ENCODE measurements at places on chromosomes 1 and 21. TPM values are rescaled to one million over a fixed set of nuclear protein-coding genes. Genes with fewer than 3 reads are reported as not detected.

The LYPD8 gene
- not detected for total RNA-seq

The LCE1C gene
- not detected for total RNA-seq

GRCh38 chr1:232127190-232127589, 500.6 kb downstream of the DISC1 start:
- DNase-seq = peak; percentile 68

DNA sequence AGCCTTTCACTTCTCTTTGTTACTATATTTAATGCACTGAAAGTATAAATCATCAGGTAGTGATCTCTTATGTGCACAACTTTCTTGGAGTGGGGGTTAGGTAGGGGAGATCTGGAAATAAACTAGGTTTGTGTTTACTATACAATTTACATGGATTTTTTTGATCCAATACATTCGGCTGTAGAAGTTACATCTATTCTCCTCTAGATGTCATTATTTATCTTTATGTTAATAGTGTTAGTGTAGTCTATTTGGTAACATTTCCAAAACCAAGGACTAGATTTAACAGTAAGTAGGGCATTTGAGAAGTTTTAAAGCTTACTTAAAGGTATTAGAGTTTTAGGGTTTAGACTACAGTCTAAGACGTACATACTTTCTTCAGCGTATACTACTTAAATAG, 5.4 kb downstream of the VPS45 start:
- peak; percentile 54 for DNase-seq

The RAB25 gene
- 0.47 TPM for total RNA-seq
